ENCODE measurements at places on chromosomes 13 and 19. TPM values are rescaled to one million over a fixed set of nuclear protein-coding genes. Genes with fewer than 3 reads are reported as not detected.

POSTN gene
- total RNA-seq = not detected

BRCA2 gene
- total RNA-seq = 23.1 TPM

PRODH2 gene
- not detected for total RNA-seq

ADAT3 gene
- total RNA-seq = 5.8 TPM

ZBTB45 gene
- 9.9 TPM for total RNA-seq

WASF3 gene
- 0.10 TPM for total RNA-seq

DAND5 gene
- total RNA-seq = not detected

SUGP2 gene
- 98.1 TPM for total RNA-seq

FGF22 gene
- total RNA-seq = 0.14 TPM

ZNF296 gene
- 3.2 TPM for total RNA-seq
